Muscle of back (tissue), 13 donors: ENCODE measurements at places on chromosomes 13 and 19.

GRCh38 chr13:110012102-110012739 is 225.8 kb upstream of the IRS2 start:
- DNase-seq: no peak

DNA sequence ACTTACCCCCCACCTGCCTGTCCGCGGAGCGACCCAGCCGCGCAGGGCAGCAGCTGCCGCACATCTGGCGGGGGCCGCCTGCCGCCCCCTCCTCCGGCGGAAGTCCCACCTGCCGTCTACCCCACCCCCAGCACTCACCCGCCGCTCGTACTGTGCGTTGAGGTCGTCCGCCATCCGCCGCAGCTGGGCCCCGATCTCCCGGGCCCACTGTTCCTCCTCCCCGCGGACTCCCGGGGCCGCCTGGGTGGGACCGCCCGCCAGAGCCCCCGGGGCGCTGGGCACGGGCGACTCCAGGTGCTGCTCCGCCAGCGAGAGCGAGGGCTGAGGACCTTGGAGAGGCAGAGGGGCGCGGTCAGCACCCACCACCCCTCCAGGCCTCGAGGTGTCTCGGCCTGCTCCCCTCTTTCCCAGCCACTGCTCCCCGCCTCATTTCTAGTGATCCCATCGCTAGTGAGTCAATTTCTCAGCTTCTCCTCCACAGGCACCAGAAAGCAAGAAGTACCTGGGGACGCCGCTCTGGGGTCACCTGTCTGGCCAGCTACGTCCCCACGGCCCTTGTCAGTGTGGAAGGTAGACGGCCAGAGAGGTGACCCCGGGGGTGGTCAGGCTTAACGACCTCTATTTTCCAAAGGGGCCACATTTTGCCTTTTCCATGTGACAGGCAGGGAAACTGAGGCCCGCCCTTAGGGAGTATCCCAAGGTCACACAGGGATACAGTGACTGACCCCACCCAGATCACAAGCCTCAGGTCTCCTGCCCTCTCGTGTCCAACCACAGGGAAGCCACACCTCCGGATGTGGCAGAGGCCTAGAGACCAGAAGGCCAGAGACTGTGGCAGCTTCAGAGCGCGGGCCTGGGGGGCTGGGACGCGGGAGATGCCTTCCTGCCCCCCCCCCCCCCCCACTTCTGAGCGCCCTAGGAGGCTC is 4.3 kb downstream of the BBC3 start:
- DNase-seq: peak; percentile 50

- no peak for DNase-seq
Observed at GRCh38 chr13:110628477-110628793, 13.1 kb downstream of the NAXD start.

DNA sequence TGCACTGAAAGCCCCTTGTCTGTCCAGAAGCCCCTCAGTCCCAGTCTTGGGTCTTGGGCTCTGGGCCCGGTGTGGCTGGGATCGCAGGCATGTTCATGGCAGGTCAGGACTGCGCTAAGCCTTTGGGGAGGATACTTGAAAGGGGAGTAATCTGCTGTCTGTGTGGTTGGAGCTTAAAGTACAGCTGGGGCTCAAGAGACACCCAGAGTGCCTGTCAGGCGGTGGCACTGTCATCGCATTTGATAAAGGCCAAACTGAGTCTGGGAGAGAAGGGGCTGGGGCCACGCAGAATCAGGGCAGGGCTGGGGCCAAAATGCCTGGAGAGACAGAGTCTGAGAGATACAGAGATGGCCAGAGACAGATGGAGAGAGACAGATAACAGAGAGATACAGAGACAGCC is 4.2 kb upstream of the CILP2 start:
- no peak for DNase-seq

GRCh38 chr13:57123681-57124080 is 17.0 kb upstream of the PRR20A start:
- DNase-seq: peak; percentile 73

DNA sequence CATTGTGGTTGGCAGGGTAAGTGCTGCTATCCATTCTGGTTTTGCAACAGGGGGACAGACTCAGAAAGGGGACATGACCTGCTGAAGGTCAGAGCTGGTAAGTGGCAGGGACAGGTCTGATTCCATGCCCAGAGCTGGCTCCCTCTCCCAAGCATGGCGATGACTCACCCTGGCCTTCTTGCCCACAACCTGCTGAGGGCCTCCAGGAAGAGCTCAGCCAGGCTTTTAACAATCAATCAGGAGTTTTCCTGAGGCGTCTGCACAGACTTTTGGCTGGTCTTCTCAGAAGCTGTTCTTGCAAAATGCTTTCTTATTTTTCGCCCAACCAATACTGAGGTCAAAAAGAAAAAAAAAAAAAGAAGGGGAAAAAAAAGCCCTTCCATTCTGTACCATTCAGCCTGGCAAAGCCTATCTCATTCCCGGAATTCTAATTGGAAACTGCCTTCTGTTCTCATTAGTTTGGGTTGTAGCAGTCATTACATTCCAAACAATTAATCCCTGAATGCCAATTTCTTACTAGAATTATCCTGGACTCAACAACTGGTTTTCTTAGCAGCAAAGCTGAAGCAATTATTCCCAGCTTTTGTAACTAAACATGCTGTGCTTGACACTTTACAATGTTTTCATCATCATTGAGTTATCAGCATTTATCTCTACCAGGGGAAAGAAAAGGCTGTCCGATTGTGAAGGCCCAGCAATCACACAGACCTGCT is 17.7 kb downstream of the SIAH3 start:
- DNase-seq: peak; percentile 11
